Stimulated activated CD4-positive, alpha-beta T cell treated with anti-CD3 and anti-CD28 coated beads, Interleukin-12 subunit alpha, Interleukin-12 subunit beta, amount 100 ng/mL, for 4 hours (primary cell): ENCODE measurements at places on chromosomes 1 and 21.

DNA sequence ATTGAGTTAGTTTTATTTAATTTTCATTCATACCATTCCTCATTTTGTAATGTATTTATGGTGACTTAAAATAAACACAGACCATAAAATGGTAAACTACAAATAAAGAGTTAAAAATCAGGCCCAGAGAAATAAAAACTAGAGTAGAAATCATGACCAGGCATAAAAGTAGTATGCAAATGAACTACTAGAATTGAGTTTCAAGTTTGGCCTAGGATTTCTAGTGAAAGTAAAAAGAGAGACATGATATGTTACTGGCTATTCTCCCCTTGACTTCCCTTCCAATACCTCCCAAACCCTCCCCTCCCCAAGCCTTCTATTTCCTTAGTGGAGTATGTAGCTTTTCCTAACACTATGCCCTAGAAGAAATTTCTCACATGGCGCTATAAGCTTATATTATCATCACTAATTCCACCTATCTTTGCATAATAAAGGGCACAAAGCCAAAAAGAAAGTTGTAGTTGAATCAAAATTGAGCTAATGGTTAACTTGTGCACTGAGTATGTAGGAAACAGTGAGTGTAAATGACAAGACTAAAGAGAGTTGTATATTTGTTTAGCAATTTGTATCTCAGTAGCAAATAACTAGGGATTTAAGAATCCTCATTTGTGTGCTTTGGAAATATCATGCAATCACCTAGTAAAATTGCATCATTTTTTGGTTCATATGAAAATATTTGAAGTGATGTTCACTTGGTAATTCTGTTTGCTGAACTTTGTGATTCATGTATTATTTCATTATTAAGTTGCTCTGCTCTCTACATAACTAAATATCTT lies 29.7 kb upstream of the CDC14A start:
- DNase-seq: no peak

DNA sequence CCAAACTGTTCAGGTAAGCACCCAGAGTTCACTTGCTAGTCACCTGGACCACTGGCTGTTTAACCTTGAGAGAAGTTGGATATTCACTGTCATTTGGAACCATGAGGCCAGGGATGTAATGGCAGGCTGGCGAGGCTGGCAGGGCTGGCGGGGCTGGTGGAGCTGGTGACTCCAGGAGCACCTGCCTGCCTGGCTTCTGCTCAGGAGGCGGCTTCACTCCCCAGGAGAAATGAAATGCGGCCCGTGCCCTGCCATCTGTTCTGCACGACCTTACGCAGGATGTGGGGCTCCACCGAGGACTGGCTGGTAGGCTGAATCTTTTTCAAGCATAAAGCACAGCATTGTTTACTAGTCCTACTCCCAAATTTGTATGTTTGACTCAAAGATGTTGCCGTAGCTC lies 22.7 kb upstream of the MX1 start:
- no peak for DNase-seq

GRCh38 chr1:15411593-15412137 lies 2.0 kb downstream of the EFHD2 start:
- DNase-seq: no peak

DNA sequence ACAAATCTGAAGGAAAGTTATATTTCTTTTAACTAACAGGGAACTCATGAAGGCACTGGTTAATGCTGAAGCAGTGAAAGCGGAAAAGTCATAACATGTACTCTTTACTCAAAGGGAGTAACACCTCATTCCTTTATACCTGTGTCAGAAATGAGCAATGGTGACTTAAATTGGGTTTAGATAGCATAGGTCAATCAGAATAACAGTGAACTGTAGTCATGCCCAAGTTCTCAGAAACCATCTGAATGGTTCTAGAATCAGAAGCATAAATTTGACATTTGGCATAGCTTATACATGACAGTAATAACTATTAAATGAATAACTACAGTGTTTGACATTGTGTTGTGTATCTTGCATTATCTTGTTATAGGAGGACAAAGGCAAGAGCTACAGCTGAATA lies 382.0 kb downstream of the NUF2 start:
- no peak for DNase-seq

DNA sequence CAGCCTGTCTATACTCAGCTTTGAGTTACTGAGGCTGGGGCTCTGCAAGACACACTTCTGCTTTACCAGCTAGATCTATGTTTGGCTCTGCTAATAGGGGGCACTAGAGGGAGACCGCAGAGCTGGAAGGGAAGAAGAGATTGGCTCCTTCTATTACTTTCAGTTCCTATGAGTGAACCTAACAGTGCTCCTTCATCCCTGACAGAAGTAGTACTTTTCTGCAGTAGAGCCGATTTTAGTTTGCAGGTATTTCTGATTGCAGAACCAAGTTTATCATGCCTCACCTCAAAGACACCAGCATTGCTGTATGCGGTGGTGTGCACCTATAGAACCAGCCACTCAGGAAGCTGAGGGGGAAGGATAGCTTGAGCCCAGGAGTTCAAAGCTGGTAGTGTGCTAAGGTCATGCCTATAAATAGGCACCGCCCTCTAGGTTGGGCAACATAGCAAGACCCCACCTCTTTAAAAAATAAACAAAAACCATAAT lies 5.7 kb upstream of the ZDHHC18 start:
- DNase-seq: no peak

DNA sequence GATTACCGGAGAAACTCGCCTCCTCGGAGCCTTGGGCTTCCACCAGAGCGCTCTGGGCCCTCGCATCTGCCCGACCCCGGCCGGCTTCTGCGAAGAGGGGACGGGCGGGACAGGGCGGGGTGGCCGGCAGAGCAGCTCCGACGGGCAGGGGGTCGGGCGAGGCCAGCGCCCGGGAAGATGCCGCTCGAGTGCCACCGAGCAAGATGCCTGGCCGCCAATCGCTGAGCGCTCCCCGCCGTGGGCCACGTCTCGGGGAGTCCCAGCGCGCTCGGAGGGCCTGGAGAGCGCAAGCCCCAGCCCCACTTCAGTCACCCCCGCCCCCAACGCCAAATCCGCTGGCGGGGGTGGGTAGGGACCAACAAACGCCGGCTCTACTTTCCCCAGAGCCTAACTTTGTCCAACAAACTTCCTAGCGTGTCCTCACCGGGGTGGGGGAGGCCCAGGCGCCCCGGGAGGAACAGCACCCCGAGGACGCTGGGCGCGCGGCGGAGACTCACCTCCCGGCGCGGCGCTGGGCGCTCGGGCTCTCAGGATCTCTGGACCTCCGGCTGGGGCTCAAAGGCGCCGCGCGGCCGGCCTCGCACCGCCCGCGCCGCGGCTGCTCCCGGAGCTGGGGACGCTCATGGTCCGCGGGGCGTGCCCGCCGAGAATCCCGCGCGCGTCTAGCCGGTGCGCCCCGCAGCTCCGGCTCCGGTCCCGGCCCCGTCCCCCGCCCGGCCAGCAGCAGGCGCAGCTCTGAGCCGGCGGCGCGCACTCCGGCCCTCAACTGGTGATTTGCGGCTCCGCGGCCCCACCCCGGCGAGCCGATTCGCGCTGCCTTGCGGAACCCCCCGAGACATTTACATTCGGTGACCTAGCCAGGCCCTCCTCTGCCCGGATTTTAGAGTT lies at the start of gene BCAR3:
TSS of gene BCAR3 (minus strand) at position 737 of the 888 bp plus-strand sequence. CDS start 6,907 bp downstream, outside the sequence.
- peak; percentile 16 for DNase-seq

DNA sequence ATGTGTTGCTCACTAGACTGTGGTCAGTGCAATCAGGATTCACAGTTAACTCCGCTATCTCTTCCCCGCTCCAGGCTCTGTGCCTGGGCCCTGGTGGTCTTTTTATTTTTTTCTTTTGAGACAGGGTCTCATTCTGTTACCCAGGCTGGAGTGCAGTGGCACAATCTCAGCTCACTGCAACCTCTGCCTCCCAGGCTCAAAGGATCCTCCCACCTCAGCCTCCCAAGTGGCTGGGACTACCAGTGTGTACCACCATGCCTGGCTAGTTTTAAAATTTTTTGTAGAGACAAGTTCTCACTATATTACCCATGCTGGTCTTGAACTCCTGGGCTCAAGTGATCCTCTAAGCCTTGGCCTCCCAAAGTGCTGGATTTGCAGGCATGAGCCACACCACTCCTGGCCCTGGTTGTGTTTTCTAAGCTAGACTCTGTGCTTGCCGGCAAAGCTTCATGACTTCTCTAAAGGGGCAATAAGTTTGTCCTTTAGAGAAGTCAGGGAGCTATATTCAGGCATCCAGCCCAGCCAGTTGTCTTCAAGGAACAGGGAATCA lies 1.4 kb downstream of the RCSD1 start:
- DNase-seq: no peak

DNA sequence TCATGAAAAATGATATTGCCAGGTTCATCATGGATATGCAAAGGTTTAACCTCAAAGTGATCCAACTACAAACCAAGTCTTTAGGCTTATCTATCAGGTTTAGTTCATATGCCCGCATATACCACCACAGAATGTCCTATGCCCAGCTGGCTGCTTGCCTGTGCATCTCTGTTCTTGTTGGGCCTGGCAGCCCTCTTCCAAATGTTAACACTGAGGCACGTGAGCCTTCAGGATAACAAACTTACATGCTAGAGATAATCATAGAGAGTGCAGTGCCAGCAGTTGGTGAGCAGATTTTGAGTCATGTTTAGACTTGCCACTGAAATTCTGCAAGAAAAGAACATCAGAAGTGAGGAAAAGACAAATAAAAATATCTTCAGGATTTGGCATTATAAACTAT lies 607.9 kb upstream of the TMPRSS15 start:
- no peak for DNase-seq
